Lower lobe of right lung (tissue), 2 donors: ENCODE measurements at places on chromosomes 1 and 21.

- no peak for DNase-seq
These were observed 137.4 kb downstream of the ZNF326 start for GRCh38 chr1:90132306-90132705.

- DNase-seq = peak; percentile 75
These were observed 16.7 kb downstream of the ALX3 start for GRCh38 chr1:110053552-110054428.

GRCh38 chr1:100261686-100262085 is 4.3 kb upstream of the RTCA start:
- DNase-seq = no peak

DNA sequence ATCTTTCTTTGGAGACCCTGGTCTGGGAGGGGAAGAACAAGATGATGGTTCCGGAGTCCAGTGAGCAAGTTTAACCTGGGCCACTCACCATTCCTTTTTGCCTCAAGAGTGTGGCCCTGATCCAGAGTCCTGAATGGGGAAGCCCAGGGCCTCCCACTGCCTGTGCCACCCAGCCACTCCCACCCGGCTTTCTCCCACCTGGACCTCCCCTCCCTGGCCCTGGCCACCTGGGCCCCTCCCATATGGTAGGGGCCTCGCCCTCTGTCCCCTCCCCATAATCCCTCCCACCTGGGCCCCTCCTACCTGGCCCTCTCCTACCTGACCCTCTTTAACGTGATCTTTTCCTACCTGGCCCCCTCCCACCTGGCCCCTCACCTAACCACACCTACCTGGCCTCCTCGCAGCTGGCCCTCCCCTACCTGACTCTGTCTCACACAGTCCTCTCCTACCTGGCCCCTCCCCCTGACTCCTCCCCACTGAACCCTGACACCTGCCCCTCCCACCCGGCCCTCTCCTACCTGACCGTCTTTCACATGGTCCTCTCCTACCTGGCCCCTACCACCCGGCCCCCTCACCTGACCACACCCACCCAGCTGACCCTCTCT is 220.7 kb upstream of the VAMP3 start:
- peak; percentile 26 for DNase-seq

DNA sequence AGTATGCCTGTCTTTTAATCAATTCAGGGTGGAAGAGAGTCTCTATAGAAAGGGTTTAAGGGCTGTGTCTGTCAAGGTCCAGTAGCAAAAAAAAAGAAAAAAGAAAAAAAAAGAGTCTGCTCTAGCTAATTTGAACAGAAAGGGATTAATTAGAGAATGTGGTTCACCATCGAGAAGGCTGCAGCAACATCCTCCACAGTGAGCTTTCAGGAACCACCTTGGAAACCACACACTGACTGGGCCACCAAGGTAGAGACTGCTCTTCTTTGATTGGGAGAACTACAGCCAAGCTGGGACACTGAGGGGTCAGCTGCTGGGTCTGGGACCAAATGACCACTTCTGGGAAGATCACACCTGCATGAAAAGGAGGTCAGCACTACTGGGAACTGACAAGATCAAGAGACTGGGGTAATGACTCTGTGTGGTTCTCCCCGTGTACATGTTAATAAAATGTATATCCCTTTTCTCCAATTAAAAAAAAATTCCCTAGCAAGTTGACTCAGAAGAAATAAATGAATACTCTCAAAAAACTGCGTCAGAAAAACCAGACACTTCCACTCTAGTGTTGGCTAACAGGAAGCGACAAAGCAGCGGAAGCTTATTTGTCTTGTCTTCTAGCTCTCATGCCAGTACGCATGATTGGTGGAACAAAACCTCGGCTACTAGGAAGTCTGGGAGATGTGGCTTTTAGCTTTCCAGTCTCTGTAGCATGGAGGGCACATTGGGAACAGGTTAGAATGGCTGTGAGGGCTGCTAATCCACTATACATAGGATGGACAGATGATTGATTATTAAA is 60.0 kb upstream of the IVNS1ABP start:
- DNase-seq = no peak

DNA sequence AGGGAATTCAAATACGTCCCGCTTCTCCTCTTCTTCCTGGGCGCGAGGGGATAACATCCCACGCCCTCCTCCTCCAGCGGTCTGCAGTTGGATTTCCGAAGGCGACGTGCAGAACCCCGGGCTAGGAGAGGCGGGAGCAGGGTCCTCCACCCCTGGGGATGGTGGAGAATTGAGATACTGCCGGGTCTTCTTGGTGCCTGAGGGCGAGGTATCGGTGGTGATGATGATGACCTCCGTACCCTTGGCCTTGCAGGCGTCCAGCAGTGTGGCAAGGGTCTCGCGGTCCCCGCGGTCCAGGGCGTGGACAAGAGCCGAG is 3.2 kb upstream of the LIX1L start:
- no peak for DNase-seq

DNA sequence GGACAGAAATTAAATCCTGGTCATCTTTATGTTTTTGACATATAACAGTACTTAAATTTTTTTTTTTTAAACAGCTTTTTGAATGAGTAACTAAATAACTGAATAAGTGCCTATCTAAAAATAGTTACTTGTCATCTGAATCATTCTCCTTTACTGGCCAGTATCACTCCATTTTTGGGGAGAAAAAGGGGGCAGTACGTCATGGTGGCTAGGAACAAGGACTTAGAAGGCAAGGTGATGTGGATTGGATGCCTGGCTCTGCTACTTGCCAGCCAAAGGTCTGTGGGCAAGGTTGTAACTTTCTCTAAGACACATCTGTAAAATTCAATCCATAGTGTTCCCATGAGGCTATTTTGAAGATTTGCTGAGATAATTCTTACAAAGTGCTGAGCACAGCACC is 220.4 kb upstream of the DEPDC1 start:
- no peak for DNase-seq

- no peak for DNase-seq
These were observed 12.6 kb upstream of the STX12 start for GRCh38 chr1:27760426-27760825.

DNA sequence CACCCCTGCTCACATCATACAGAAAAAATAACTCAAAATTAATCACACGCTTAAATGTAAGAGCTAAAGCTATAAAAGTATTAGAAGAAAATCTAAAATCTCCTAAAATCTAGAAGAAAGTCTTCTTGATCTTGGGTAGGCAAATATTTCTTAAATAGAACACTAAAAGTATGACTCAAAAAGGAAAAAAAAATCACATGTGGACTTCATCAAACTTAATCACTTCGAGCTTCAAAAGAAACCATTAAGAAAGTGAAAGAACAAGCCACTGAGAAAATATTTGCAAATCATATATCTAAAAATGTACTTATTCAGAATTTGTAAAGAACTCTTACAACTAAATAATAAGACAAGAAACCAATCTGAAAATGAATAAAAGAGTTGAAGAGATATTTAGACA is 32.7 kb downstream of the LRRC52 start:
- DNase-seq = no peak

DNA sequence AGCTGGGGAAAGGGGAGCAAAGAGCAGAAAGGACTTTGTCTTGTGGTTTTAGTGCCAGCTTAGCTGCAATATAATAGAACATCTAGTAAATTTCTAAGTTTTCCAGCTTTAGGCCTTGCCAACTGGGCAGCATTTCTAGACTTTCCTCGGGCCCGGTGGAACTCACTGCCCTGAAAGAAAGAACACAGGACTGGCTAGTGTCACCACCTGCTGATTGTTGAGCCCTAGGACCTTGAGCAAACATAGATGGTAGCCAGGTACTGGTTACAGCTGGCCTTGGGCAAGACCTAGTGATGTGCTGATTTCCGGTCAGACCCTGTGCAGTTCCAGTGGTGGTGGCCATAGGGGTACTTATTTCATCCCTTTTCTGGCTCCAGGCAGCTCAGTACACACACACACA is 753.2 kb upstream of the B3GALT2 start:
- DNase-seq = no peak

DNA sequence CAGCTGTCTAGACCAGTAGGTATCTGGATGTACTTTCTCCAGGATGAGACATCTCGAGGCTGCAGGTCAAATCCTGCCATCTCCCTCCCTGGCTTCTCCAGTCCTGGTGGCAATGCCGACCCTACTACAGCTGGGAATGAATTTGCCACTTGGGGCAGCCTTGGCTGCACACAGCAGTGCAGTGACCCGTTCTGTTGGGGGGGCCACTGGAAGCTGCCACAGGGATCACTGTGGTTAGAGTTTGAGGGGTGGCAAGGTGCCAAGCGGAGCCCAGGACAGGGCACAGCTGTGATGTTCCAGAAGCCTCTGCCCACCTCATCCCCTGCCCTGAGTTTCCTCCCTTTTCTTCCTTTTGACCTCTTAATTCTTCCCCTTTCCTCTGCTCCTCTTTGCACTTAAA is 17.1 kb downstream of the COL6A2 start:
- peak; percentile 41 for DNase-seq

DNA sequence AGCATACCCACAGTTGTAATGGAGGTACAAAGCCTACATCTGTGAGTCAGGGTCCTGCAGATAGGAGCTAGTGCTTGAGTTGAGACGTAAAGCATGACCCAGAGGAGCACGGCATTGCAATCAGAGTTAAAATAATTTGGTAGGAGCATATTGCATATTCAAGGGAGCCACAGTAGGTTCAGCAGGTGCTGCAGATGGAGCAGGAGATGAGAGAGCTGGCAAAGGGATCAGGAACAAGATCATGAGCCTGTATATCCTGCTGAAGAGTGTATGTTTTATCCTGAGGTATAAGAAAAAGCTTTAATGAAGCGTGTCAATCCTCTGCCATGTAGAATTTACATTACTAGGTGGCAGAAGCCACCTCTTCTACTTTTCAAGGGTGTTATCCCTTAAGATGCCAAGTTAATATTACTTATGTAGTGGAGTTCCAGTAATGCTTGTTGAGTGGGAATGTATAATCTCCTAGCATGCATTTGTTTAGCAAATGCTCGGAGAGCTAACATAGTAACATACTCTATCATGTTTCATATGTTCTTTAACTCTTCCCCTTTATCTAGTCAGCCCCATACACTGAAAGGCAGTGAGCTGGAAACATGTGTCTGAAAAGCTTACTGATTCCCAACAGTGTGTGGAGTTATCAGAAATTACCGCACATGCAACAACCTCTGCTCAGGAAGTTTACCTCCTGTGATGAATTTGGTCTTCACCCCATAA is 300.3 kb downstream of the GRIK1 start:
- no peak for DNase-seq
